ENCODE measurements at places on chromosomes 7 and 10.
A peak's percentile ranks its signal among the peaks of the same experiment; 100 is the strongest.

DNA sequence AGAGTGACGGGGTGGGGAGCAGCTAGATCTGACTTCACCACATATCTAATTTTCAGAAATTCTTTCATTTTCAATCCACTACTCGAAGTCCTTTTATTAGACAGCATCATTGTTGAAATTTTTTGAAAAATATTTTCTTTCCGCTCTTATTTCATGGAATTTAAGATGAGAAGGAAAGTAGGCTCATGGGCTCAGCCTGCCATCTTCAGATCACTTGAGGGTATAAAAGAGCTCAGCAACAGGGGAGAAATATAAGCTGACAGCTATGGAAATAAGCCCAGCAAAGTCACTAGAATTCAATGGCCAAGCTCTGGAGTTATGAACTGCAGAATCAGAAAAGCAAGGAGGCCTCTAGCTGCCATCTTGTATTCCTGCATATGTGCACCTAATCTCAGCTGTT lies 389.1 kb downstream of the XPNPEP1 start:
- no peak for DNase-seq

DNA sequence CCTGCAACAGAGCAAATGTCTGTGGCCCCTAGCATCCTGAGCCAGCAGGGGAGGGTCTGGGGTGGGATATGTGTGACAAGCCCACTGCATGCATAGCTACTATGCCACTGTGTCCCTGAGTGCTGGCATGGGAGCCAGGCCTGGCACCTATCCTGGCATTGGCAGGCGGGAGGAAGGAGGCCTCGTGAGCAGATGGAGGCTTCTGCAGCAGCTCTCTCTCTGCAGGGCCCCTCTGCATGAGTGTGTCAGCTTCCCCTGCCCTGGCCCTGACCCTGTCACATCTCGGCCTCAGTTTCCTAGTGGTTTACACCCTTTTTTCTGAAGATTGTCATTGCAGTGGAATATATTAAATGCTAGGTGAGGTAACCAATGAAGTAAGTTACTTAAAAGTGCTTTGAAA lies 13.1 kb upstream of the IMPDH1 start:
- DNase-seq, result no peak

GRCh38 chr7:94662548-94662947 lies 6.6 kb upstream of the SGCE start:
- no peak for DNase-seq

GRCh38 chr10:70803775-70804420 lies 11.8 kb upstream of the SGPL1 start:
- DNase-seq, result peak; percentile 78

GRCh38 chr10:70761031-70761601 lies 24.1 kb downstream of the TBATA start:
- no peak for DNase-seq

DNA sequence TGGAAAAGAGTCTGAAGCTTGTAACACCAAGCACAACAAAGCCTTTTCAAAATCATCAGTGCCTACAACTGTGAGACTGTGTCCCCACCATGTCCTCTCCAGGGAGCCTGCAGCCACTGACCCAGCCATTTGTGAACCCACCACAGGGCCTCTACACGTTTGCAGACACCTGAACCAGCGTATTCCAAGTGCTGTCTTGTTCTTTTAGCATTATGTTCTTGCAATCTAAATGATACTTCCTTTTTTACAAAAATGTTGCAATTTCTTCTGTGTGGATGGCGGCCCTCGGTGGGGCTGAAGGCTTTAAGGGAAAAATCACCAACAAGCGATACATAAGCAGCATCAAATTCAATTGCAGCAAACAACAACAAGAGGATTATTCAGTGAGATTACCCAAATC lies 403.2 kb upstream of the MGMT start:
- DNase-seq, result no peak

DNA sequence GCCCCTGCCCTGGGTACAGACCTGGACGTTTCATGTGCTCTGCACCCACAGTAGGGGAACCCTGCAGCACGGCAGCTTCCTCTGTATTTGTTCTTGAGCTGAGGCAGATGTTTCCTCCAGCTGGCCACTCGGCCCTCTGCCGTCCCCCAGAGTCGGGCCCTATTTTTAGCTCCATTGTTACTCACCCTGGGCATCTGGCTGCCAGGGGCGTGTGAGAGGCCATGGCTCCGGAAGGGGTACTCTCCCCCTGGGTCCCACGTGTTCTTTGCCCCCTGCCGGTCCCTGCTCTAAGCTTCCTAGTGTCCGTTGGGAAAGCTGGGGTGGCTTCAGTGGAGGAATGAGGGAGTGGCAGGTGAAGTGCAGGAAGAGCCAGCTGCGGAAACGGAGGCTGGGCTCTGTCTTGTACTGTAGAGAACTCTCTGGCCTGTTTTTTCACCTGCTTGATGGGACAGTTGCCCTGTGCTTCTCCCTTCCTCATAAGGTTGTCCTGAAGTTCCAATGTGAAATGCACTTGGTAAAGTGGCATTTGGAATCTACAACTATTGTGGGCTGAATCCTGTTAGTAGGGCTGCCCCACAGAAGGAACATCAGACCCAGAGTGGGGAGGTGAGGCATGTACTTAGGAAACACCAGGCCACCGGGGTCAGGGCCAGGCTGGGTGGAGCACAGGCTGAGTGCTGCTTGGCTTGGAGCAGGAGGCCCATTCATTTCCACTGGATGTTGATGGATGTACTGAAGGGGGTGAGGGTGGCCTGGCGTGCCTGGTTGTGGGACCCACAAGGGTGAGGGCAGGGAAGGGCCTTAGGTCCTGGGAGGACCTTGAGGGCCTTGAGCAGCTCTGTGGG lies 30.6 kb downstream of the PALD1 start:
- no peak for DNase-seq

- DNase-seq, result no peak
Observed at GRCh38 chr10:75115137-75115536, 3.7 kb downstream of the SAMD8 start.

DNA sequence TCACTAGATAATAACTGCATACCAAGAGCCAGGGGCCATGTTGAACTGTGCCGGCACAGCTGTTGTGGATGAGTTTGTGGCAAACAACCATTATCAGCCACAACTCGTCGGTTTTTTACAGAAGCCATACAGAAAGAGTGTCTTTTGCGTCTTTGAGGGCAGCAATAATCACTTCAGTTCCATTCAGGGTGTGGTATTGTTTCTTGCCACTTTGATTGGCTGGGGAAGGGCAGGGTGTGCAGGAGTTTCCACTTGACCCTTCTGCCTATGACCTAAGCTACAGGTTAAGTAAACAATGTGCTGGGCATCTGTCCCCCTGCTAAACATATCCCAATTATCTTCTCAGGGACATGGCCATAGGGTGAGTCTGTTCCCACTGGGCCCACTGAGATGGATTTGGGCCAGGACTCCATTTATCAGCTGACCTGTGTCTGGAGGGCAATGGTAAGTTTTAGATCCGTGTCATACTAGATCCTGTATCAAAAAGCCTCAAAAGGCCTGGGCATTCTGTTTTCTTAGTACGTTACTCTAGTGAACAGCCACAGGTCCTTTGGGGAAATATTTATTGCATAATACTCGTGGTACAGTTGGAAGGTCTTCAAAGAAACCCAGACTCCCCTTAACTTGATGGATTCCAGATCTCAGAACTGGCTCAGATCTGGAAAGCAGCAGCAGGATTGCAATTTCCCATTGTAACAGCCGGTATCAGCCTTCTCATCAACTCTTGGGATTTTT lies 15.9 kb downstream of the ZNF3 start:
- DNase-seq, result no peak

DNA sequence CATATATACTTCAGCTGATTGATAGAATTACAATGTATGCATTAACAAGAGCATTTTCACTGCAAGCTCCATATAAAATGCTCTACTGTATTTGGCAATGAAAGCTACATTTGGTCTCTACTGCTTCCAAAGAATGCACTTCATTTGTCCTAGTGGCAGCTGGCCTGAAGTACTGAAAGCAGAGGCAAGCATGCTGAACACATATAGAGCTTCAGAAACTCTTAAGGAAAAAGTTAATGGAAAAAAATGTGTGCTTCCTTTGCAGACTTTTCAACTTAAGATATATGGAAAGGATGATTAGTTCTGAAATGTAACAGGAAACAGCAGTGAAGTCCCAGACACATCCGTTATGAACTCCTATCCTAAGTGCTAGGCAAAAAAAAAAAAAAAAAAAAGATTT lies 537.1 kb upstream of the POM121L12 start:
- DNase-seq, result no peak

DNA sequence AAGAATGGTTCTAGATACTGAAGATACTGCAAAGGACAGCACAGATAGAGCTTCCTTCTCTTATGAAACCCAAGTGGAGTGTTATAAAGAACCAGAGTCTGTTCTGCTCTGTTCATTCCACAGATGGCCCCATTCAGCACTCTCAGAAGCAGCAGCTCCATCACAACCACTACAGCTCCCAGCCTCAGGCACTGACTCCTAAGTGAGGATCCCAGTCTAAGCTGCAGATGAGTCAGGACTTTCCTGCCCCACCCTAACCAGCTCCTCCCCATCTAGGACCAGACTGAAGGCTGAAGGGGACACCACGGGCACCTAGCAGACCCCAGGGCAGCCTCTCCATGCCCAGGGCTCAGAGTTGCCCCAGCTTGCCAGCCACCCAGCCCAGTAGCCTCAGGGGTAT lies 379.8 kb downstream of the GRID1 start:
- DNase-seq, result no peak
